Regular cardiac myocyte (primary cell): ENCODE measurements at places on chromosomes 6 and 20. TPM values are rescaled to one million over a fixed set of nuclear protein-coding genes. Genes with fewer than 3 reads are reported as not detected.

Gene NOX3
- not detected in 2 replicates for total RNA-seq

Gene PPP1R16B
- 0.58 and 2.0 TPM in 2 replicates for total RNA-seq

Gene PFDN4
- total RNA-seq = 109 and 115 TPM in 2 replicates

Gene SIRPB2
- total RNA-seq = not detected in 2 replicates

Gene DEF6
- total RNA-seq = 0.56 and 1.3 TPM in 2 replicates

Gene SIRPG
- not detected in 2 replicates for total RNA-seq

Gene HUS1B
- 0.77 and 1.1 TPM in 2 replicates for total RNA-seq
